A549 treated with ZK216348 at 1 μM for 4 hours (cell line): ENCODE measurements at places on chromosomes 2 and 18. TPM values are rescaled to one million over a fixed set of nuclear protein-coding genes. Genes with fewer than 3 reads are reported as not detected.

The TMEM247 gene
- total RNA-seq: not detected in 5 replicates

The LAMA1 gene
- total RNA-seq: 0.02 to 0.12 TPM (median 0.07 TPM) in 5 replicates

The TXNDC2 gene
- 0.15 to 0.34 TPM (median 0.17 TPM) in 5 replicates for total RNA-seq

The CSRNP3 gene
- total RNA-seq: not detected in 5 replicates

The TRIM43 gene
- not detected in 5 replicates for total RNA-seq

The MAP3K19 gene
- total RNA-seq: not detected in 5 replicates

The REG3G gene
- total RNA-seq: not detected in 5 replicates
